ENCODE measurements at places on chromosomes 2 and 18.

DNA sequence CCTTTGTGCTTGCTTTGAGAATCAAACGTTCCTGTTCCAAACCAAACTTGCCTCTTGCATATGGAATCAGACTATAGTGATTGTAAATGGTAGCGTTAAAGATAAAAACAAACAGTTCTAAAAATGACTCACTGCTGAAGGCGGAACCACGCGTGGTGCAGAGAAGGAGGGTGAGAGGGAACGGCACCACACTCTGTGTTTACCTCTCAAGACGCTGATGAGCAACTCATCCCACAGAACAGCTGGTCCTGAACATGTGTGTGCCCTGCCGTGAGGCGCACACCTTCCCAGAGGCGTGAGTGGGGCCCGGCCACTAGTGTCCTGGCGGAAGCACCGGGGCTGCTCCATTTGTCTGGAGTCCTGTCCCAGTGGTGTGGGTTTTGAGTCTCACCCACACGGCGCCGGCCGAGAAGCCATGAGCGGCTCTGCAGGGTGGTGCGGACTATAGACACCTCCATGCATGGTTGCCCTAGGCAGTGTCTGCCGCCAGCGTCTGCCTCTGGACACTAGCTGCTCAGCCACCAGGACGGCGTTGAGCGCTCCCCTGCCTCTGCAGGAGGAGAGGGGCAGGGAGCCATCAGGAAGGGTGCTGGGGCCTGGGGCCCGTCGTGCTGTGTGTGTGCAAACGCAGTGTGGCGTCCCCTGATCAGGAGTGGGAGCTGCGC, 52.1 kb downstream of the NFATC1 start:
- no peak for DNase-seq

DNA sequence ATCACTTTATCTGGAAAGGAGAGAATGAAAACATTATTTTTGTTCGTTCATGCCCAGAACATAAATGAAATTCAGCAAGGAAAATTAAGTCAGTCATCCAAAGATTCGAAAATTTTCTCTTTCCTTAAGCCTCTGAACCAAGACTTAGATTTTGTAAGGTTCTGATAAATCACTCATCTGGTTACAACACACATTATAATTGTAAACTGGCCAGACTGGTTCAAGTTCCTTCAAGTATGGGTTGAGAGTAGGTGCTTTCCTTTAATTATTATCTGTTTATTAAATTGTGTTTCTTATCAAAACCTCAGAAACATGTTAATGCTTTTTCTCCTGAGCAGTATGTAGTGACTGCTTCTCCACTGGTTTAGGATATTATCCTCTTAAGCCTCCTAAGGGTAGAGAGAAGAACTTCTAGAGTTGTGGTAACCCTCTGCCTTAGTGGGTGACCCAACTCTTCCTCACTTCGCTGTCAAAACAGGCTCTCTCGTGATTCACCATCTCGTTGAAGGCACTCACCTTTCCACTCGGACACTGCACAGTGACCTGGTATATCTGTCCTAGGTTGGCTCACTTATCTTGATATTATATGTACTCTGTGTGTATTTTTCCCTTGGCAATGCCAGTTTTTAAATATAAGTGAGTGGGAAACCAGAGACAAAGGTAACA, 325.9 kb downstream of the PAX3 start:
- DNase-seq, result no peak

DNA sequence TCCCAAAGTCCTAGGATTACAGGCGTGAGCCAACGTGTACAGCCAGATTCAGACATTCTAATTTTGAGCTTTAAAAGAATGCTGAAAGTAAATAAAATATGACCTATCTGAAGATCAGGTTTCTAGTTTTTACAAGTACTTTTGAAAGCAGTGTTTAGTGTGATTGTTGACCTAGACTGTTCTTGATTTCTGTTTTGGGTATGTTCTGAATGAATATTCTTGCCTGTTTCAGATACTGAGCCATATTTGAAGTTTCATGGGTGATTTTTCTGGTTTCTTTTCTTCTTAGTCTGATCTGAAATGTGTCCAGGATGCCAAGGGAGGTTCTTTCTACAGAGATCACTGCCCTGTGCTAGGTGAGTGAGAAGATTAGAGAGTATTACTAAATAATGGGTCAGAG, 37.2 kb downstream of the MIB1 start:
- no peak for DNase-seq

- no peak for DNase-seq
Observed at GRCh38 chr2:191302459-191303139, 57.4 kb downstream of the MYO1B start.

DNA sequence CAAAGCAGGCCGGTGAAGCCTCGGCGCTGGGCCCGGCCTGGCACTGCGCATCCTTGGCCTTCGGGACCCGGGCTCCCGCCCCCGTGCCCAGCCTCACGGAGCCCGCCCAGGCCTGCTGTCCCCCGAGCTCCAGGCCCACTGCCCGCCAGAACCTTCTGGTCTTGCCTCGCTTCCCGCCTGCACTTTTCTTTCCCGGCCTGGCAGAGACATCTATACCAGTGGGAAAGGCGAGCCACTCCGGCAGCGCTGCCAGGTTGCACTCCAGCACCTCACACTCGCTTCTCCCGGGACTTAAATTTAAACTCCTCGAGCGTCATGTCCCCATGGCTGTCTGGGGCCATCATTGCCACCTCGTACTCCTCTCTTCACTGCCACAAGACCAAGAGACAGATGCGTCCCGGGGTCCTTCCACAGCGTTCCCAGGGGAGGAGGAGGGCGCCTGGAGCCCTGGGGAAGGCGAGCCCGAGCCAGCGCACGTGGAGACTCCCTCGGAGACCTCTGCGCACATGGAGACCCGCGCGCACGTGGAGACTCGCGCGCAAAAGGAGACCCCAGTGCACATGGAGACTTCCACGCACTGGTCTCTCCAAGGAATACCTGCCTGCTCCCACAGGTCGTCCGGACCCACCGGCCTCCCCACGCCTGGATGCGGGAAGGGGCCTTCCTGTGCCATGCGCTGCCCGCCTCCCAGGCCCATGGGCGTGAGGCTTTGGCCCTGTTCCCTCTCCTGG, 253.1 kb upstream of the SALL3 start:
- no peak for DNase-seq

GRCh38 chr2:178707476-178707875, 99.7 kb downstream of the TTN start:
- DNase-seq, result no peak

All from inflammatory macrophage treated with lipopolysaccharide for 1 hour (primary cell).